ENCODE measurements at places on chromosomes 16 and 17. TPM values are rescaled to one million over a fixed set of nuclear protein-coding genes. Genes with fewer than 3 reads are reported as not detected.

- no peak overlapping the region for H3K27ac ChIP-seq
- H3K4me1 ChIP-seq = peaks cover 15% of the 10 kb centered on the region
- no peaks in the 10 kb centered on the region for H3K27me3 ChIP-seq
These were observed 5.3 kb downstream of the SHPK start for GRCh38 chr17:3630781-3631180.

Gene TMIGD1
- total RNA-seq = not detected

GRCh38 chr16:56355221-56355620 is 70.1 kb downstream of the AMFR start:
- DNase-seq = no peak
- no peak overlapping the region for H3K4me3 ChIP-seq
- H3K36me3 ChIP-seq = no peaks in the 10 kb centered on the region
- H3K27me3 ChIP-seq = peaks cover 6% of the 10 kb centered on the region
- no peak overlapping the region for H3K27ac ChIP-seq

DNA sequence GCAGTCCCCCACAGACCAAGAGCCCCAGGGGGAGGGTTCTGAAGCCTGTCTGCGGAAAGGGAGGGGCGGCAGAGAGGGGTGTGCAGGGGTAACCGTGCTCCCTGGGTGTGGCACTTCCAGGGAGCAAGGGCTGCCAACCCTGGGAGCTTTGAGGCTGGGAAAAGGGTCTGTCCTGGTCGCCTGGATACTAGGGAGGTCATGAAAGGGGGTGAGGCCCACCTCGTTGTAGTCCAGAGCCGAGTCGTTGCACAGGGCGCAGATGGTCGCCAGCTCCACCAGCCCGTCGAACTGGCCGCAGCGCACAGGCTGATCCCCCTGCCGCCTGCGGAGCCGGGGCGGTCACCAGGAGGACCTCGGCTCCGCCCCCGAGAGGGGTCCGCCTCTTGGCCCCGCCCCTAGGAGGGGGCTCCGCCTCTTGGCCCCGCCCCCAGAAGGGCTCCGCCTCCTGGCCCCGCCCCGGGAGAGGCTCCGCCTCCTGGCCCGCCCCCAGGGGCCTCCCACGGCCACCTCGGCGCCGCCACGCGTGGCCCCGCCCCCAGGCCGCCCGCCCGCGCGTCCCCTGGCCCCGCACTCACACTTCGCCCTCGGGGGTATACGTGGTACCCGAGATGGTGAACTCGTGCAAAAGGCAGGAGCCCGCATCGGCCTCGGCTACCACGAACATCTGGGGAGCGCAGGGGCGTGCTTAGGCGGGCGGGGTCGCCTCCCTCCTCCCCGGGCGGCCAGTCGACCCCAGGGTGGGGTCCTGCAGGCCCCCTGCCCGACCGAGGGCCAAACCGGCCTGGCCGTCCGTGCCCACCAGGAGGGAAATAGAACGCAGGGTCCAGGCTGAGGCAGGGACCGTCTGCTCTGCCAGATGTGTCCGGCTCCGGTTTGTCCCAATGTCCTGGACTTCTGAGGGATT is 19.5 kb downstream of the ATP2A3 start:
- peaks cover 16% of the 10 kb centered on the region for H3K36me3 ChIP-seq
- H3K4me3 ChIP-seq = no peak overlapping the region
- H3K4me1 ChIP-seq = no peaks in the 10 kb centered on the region
- no peaks in the 10 kb centered on the region for H3K27me3 ChIP-seq
- DNase-seq = peak; percentile 21
- H3K27ac ChIP-seq = no peak overlapping the region

GRCh38 chr16:85731179-85731578 is 19.7 kb downstream of the C16orf74 start:
- H3K27ac ChIP-seq = no peak overlapping the region
- no peak overlapping the region for H3K4me3 ChIP-seq
- H3K36me3 ChIP-seq = no peaks in the 10 kb centered on the region

Gene CES3
- 11.5 TPM for total RNA-seq

GRCh38 chr17:63434951-63435571 is 11.0 kb downstream of the CYB561 start:
- DNase-seq = peak; percentile 23
- H3K27ac ChIP-seq = peak overlapping the region; percentile 73
- no peaks in the 10 kb centered on the region for H3K36me3 ChIP-seq

Gene CLDN6
- not detected for total RNA-seq

- H3K4me1 ChIP-seq = peaks cover 34% of the 10 kb centered on the region
- H3K4me3 ChIP-seq = no peak overlapping the region
- DNase-seq = no peak
- H3K27me3 ChIP-seq = no peaks in the 10 kb centered on the region
- no peaks in the 10 kb centered on the region for H3K36me3 ChIP-seq
These were observed 112.2 kb downstream of the CMIP start for GRCh38 chr16:81556715-81557284.

GRCh38 chr17:16287563-16288027 is 65.7 kb downstream of the CENPV start:
- no peaks in the 10 kb centered on the region for H3K36me3 ChIP-seq
- peak overlapping the region; percentile 72 for H3K4me3 ChIP-seq
- H3K27ac ChIP-seq = peak overlapping the region; percentile 98
- no peak for DNase-seq
- peaks cover 45% of the 10 kb centered on the region for H3K4me1 ChIP-seq
- H3K27me3 ChIP-seq = no peaks in the 10 kb centered on the region

- H3K4me3 ChIP-seq = no peak overlapping the region
- H3K27ac ChIP-seq = no peak overlapping the region
- DNase-seq = no peak
- H3K27me3 ChIP-seq = peaks cover 40% of the 10 kb centered on the region
- no peaks in the 10 kb centered on the region for H3K4me1 ChIP-seq
- no peaks in the 10 kb centered on the region for H3K36me3 ChIP-seq
These were observed 41.1 kb upstream of the ACSM2B start for GRCh38 chr16:20617271-20617670.

GRCh38 chr17:60630352-60630751 is 30.4 kb downstream of the PPM1D start:
- H3K27me3 ChIP-seq = no peaks in the 10 kb centered on the region
- no peak for DNase-seq
- peaks cover 3% of the 10 kb centered on the region for H3K4me1 ChIP-seq
- H3K36me3 ChIP-seq = no peaks in the 10 kb centered on the region

DNA sequence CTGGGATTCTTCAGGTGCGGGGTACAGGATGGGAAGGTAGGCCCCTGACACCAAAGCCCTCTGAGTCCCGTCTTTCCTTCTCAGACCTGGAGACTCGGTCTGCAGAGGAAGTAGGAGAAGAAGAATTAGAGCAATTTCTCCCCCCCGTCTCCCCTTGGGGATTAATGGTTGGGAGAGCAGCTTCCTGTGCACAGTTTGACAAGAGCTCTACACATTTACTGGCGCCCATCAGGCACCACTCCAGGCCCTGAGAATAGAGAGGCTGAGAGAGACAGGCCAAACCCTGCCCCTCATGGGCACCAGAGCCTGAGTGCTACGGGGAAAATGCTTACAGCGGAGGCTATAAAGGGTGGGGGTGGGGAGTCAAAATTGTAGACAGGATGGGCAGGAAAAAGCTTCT is 3.5 kb upstream of the C16orf74 start:
- H3K36me3 ChIP-seq = no peaks in the 10 kb centered on the region
- no peak overlapping the region for H3K27ac ChIP-seq
- DNase-seq = no peak
- peaks cover 34% of the 10 kb centered on the region for H3K4me1 ChIP-seq
- peaks cover 27% of the 10 kb centered on the region for H3K27me3 ChIP-seq

DNA sequence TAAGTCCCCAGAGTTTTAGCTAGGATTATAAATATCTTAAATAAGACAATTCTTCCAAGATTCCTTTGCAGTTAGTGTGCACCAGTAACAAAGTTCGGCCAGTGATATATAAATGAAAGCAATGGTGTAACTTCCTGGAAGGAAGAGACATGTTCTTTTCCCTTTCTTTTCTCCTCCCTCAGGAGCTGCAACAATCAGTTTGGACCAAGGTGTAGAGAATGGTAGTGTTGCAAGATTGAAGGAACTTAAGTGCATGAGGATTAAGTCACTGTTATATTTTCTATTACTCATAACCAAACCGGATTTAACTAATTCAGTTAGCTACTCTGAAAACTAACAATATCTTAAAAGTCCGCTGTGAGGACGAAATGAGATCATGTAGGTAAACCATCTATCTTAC is 68.9 kb upstream of the KCNJ16 start:
- no peaks in the 10 kb centered on the region for H3K36me3 ChIP-seq
- H3K4me1 ChIP-seq = no peaks in the 10 kb centered on the region
- no peak overlapping the region for H3K4me3 ChIP-seq
- no peak overlapping the region for H3K27ac ChIP-seq
- no peaks in the 10 kb centered on the region for H3K27me3 ChIP-seq
- DNase-seq = no peak

- no peak overlapping the region for H3K27ac ChIP-seq
- DNase-seq = no peak
- no peak overlapping the region for H3K4me3 ChIP-seq
- H3K27me3 ChIP-seq = no peaks in the 10 kb centered on the region
- H3K4me1 ChIP-seq = no peaks in the 10 kb centered on the region
These were observed 256.7 kb downstream of the CDH11 start for GRCh38 chr16:64865069-64865696.

GRCh38 chr16:10314811-10315210 is 71.0 kb upstream of the ATF7IP2 start:
- no peak for DNase-seq
- no peaks in the 10 kb centered on the region for H3K27me3 ChIP-seq
- H3K36me3 ChIP-seq = no peaks in the 10 kb centered on the region
- peak overlapping the region; percentile 56 for H3K27ac ChIP-seq
- no peak overlapping the region for H3K4me3 ChIP-seq
- H3K4me1 ChIP-seq = peaks cover 11% of the 10 kb centered on the region

DNA sequence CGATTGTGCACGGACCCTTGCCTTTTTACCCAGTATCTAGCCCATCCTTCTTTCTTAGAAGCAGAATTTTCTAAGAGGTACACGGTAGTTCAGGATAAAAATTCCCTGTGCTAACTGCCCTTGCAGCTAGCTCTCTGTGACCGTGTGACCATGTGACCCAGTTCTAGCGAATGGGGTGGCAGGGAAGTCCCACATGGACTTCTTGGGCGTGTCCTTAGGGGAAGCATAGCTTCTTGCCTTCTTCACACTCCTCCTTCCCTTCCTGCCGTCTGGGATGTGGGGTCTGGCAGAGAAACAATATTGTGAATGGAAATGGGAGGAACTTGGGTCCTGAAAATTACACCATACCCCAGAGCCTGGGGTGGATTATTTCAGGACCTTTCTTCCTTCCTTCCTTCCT is 670.7 kb downstream of the MAF start:
- H3K36me3 ChIP-seq = no peaks in the 10 kb centered on the region
- no peak overlapping the region for H3K4me3 ChIP-seq
- no peak overlapping the region for H3K27ac ChIP-seq
- H3K27me3 ChIP-seq = no peaks in the 10 kb centered on the region

GRCh38 chr17:79654960-79655382 is 44.1 kb upstream of the RBFOX3 start:
- peaks cover 1% of the 10 kb centered on the region for H3K36me3 ChIP-seq
- H3K27me3 ChIP-seq = peaks cover 69% of the 10 kb centered on the region
- no peaks in the 10 kb centered on the region for H3K4me1 ChIP-seq
- H3K4me3 ChIP-seq = no peak overlapping the region

DNA sequence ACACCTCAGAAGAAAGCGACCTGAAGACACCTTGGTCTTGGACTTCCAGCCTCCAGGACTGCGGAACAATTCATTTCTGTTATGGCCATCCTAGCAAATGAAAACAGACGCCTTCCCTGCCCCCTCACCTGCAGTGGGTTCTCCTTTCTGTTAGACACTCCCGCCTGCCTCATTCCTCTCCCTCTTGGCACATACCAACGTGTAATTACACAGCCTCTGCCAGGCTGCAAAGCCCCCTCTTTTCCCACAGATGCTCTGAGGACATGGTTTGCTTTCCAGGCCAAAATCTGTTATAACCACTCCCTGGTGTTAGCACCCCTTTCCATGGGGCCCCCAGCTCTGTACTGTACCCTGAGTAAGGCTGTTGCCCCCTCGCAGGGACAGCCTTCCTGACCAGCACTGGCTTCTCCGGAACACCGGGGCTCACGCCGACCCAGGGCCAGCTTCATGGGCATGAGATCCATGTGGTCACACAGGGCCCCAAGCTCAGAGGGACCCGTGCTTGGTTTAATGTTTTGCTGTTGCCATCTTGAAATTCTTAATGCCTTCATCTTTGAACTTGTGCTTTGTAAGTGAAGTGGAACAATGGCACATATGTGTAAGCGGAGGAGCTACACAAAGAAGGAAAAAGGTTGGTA is 64.1 kb downstream of the SDK2 start:
- no peaks in the 10 kb centered on the region for H3K4me1 ChIP-seq
- no peaks in the 10 kb centered on the region for H3K27me3 ChIP-seq
- H3K36me3 ChIP-seq = no peaks in the 10 kb centered on the region
- no peak for DNase-seq
- H3K27ac ChIP-seq = no peak overlapping the region

DNA sequence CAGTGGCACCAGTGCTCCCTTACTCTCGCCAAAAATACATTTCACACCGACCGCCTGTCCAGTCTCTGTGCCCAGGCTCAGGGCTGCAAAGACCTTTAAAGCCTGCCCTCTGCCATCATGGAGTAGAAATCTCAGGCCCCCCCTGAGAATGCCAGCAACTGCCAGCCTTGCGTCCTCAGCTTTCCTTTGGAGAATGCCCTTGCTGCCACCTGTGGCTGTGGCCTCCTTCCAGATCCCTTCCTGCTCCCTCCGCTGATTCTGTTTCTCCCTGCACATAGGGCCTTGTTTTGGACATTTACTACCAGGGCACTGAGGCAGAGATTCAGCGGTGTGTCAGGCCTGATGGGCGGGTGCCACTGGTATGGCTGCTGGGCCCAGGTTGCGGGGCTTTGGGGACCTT is 13.2 kb downstream of the FCSK start:
- H3K4me3 ChIP-seq = no peak overlapping the region
- no peaks in the 10 kb centered on the region for H3K36me3 ChIP-seq
- H3K27ac ChIP-seq = no peak overlapping the region
- no peaks in the 10 kb centered on the region for H3K4me1 ChIP-seq

Gene TBC1D3
- total RNA-seq = not detected

Gene CNGB1
- not detected for total RNA-seq

DNA sequence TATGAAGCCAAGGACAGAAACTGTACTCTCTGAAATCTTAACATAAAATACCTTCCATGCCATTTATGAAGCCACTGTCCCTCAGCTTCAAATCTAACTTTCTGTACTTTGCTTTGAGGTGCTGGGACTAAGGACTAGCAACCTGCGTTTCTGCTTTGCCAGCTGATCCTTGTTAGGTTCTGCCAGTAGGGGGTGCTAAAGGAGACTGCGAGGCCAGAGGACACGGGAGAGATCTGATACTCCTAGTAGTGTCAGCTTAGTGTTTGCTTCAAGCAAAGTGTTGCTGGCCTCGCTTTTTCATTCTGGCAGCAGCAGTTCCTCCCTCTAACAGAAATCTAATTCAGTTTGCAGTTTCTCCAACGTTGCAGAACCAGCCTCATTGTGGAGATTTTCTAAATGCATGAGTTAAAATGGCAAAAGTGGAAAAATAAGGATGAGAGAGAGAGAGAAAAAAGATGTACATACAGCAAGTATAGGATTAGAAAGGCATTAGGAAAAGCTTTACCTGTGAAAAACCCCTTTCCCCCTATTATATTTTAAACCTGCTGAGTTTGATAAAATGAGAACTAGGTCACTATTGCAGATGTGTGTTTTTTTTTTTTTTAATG is 297.5 kb downstream of the CA10 start:
- H3K27me3 ChIP-seq = peaks cover 16% of the 10 kb centered on the region
- H3K36me3 ChIP-seq = no peaks in the 10 kb centered on the region
- H3K4me3 ChIP-seq = no peak overlapping the region
- H3K27ac ChIP-seq = no peak overlapping the region
- DNase-seq = peak; percentile 21
